NCI-H187 treated with DMSO at 0.1 percent for 48 hours (cell line): ENCODE measurements at places on chromosomes 11 and 22.

- no peak for DNase-seq
Observed at GRCh38 chr11:126137136-126137535, 74.3 kb downstream of the RPUSD4 start.

GRCh38 chr11:12377106-12377823, at the start of gene PARVA:
Gene PARVA (plus strand): TSS chr11:12377571. CDS start chr11:12377648, 77 bp downstream.
- no peak for DNase-seq

GRCh38 chr22:50175921-50176849, 5.7 kb downstream of the PANX2 start:
- DNase-seq = no peak

DNA sequence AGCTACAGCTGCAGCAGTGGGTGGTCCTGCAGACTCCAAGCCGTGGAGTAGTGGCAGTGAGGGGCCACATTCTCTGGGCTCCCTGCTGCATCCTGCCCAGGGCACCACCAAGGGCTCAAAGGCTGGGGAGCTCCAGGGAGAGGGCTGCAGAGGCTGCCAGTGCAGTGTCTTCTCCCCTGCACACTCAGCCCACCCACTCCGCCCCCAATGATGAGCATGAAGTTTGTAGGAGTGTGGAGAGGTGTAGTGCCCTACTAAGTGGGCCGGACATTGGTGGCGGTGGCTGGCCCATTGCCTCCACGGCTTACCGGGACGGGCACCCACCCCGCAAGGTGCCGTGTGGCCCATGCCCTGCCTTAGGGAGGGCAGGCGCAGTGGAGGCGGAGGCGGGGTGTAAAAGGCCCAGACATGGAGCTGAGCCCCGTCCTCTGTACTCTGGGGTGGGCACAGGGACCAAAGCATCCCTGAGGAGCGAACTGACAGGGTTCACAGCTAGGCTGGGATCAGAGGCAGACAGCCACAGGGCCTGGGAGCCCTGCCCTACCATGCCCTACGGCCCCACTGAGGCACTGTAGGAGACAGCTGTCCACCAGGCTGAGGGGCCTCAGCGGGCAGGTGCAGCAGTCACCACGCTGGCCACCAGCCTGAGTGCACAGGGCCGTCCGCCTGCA, 18.9 kb downstream of the ARVCF start:
- no peak for DNase-seq
